Stimulated activated CD4-positive, alpha-beta T cell treated with anti-CD3 and anti-CD28 coated beads, Interleukin-15, amount 100 ng/mL, for 1 hour (primary cell): ENCODE measurements at places on chromosomes 3 and 15.

DNA sequence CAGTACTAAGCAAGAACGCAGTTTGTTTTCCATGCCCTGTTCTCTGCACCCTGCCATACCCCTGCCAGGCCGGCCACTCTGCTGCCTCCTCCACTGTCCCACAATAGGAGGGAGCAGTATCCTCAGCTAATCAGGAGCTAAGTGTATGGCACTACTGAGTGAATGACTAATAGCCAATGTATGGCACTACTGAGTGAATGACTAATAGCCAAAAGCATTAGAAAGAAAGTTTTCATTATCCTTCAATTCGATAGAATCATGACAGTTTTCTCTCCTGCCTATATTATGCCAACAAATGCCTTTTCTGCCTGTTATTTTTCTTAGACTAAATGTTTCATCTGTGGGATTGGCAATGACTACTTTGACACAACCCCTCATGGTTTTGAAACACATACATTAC lies 107.5 kb upstream of the CHRM5 start:
- DNase-seq = no peak

DNA sequence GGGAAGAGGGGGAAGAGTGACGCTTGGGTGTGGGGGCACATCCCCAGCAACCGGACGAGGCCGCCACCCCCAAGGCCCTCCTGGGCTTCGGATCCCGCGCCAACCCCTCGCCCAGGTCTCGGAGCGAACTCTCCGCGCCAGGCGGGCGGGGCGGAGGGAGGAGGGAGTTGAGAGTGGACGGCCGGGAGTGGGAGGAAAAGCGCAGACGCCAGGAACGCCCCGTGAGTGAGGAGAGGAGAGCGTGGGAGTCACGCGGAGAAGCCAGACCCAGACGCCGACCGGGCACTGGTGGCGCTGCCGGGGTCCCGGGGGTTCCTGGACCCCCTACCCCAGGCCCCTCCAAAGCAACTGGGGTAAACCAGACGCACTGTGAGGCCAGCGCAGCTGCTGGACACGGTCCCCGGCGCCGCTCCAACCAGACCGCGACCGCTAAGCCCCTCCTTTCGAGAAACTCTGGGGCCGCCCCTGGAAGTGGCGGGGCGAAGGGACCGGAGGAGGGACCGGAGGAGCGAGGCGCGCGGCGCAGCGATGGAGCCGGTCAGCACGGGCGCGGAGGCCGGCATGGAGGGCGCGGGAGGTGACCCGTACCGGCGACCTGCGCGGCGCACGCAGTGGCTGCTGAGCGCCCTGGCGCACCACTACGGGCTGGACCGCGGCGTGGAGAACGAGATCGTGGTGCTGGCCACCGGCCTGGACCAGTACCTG lies at the start of gene EFCC1:
EFCC1 (plus strand) TSS at position 204 of the 705 bp plus-strand sequence; CDS start at position 529, 325 bp downstream.
- DNase-seq = no peak

DNA sequence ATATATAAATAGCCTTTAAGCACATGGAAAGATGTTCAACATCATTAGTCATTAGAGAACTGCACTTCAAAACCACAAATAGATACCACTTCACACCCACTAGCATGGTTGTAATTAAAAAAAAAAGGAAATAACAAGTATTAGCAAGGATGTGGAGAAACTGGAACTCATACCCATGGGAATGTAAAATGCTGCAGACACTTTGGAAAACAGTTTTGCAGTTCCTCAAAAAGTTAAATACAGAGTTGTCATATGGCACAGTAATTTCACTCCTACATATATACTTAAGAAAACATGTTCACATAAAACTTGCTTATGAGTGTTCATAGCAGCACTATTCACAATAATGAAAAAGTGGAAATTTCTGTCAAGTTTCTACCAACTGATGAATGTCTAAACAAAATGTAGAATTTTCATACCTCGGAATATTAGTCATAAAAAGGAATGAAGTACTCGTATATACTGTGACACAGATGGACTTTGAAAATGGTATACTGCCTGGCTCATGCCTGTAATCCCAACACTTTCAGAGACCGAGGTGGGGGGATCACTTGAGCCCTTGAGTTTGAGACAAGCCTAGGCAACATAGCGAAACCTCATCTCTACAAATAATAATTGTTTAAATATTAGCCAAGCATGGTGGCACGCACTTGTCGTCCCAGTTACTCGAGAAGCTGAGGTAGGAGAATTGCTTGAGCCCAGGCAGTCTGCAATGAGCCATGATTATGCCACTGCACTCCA lies 28.1 kb downstream of the BCL2A1 start:
- no peak for DNase-seq

- DNase-seq = no peak
Observed at GRCh38 chr3:49626101-49626581, 48.0 kb upstream of the APEH start.

GRCh38 chr3:150961949-150962348 lies 10.6 kb downstream of the CLRN1 start:
- no peak for DNase-seq

- DNase-seq = no peak
Observed at GRCh38 chr3:194422188-194422587, 23.1 kb upstream of the GP5 start.

- DNase-seq = no peak
Observed at GRCh38 chr3:50630877-50631276, 13.9 kb downstream of the MAPKAPK3 start.

- DNase-seq = no peak
Observed at GRCh38 chr3:71168880-71169411, 414.6 kb downstream of the FOXP1 start.

DNA sequence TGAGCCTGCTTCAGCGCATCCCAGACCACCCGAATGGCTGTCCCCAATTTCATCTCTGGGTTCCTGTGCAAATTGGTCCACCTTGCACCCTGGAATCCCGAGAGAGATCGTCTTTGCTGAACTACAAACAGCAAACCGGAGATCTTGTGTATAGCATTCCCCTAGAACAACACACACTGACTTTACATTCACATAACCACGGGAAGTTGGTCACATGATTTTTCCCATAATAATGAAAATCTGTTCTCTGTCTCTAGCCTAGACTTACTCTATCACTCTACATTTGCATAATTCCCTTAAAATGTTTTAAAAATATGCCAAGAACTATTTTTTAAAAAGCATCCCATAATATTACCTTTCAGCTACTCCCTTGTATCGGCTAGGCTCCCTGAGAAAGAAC lies 34.6 kb downstream of the CTSH start:
- no peak for DNase-seq

DNA sequence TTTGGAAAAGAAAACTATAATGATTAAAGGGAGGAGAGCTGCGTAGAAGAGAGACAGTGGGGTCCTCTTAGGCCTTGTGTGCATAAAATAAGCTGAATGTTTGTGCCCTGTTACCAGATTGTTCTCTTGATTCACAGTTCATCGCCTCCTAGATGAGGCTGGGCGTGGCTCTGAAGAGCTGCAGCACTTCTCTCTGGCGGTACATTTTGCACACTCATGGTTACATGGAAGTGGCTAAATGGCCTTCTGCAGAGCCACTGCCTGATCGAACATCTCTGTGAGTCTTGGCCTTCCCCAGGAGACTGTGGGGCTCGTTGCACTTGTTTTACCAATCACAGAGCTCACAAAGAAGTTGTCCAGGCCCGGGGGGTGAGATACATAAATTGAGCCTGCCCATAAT lies 208.8 kb downstream of the GABRG3 start:
- DNase-seq = no peak

- no peak for DNase-seq
Observed at GRCh38 chr3:78736863-78737262, 1030.9 kb downstream of the ROBO1 start.

- DNase-seq = no peak
Observed at GRCh38 chr3:60594025-60594424, 657.2 kb downstream of the FHIT start.

DNA sequence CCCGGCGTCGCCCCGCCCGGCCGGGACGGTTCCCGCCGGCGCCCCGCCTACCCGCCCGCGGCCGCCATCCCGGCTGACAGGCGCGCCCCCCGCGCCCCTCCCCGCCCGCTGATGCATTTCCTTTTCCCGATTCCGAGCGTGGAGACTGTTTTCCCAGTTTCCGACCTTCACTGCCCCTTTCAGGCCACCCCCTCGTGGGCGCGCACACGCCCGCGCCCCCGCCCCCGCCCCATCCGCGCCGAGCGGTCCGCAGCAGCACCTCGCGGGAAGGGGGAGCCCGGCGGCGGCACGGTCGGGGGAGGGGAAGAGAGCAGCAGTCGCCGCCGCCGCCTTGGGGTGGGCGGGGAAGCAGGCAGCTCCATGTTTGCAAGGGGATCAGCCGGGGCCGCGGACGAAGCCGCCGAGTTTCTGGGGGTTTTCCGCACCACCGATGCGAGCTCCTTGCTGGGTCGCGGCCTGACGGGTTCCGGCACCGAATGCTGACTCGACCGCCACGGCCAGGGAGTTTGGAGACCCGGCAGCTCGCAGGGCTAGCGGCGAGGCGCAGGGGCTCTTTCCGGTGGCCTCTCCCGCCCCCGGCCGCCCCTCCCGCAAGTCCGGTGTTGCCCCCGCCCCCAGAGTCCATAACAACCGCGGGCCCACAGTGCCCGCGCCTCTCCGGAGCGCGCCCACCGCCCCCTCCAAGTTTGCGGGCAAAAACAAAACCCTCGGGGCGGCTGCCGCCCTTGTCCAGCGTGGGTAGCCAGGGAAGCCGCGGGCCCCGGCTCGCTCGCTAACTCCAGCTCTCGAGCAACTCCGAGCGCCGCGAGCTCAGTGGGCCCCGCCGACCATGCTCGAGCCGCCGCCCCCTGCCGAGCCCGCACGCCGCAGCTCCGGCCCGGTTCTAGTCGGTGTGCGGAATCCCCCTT lies 3.2 kb upstream of the SIN3A start:
- peak; percentile 70 for DNase-seq

- no peak for DNase-seq
Observed at GRCh38 chr3:4807381-4808280, 171.6 kb upstream of the BHLHE40 start.

GRCh38 chr3:53484984-53485383 lies 9.4 kb upstream of the CACNA1D start:
- DNase-seq = no peak

GRCh38 chr15:84831028-84831427 lies 13.9 kb downstream of the ALPK3 start:
- DNase-seq = no peak

DNA sequence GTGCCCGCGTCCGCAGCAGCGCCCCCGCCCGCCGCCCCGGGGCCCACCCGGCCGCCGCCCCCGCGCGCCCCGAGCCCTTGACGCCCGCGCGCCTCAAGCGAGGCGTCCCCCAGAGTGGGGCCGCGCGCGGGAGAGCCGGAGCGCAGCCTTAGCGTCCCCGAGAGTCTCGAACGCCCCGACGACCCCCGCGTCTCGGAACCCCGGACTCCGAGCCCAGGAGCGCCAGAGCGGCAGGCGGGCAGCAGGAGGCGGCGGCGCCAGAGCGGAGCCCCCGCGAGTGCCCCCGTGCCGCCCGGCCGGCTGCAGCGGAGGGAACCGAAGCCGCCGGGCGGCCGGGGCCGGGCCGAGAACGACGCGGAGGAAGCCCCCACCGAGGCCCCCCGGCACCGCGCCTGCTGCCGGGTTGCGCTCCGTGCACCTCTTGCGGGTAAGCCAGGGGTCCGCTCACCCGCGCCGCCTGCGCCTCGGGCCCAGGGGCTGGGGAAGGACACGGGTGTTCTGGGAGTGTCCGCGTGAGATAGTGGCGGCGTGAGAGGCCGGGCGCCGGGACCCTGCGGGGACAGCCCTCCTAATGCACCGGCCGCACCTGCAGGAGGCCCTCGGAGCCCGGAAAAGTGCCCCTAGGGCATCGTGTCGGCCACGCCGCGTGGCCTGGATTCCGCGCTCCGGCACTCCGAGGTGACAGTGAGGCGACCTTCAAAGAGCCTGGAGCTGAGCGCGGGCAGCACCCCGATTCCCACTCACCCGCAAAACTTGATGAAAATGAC lies 52.0 kb upstream of the ULK4 start:
- DNase-seq = peak; percentile 11

DNA sequence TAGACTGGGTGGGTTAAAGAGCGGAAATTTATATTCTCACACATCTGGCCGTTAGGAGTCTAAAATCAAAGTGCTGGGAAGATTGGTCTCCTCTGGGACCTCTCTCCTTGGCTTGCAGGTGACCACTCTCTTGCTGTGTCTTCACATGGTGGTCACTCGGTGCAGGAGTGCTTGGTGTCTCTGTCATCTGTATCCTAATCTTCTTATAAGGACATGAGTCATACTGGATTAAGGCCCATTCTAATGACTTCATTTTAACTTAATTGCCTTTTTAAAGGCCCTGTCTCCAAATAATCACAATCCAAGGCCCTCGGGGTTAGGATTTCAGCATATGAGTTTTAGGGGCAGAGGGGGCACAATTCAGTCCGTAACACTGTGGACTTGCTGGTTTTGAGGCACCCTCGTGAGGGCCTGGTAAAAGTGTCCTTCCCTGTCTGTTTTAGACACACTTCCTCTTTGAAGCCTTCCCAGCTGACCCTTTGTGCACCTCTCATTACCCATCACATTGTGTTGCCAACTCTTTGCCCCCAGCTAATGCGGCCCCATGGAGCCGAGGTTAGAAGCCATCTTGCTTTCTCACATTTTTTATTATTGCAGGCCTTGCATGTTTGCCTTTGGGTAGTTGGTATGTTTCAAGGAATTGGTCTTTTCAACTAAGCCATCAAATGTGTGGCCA lies 3.2 kb downstream of the XYLB start:
- DNase-seq = no peak

DNA sequence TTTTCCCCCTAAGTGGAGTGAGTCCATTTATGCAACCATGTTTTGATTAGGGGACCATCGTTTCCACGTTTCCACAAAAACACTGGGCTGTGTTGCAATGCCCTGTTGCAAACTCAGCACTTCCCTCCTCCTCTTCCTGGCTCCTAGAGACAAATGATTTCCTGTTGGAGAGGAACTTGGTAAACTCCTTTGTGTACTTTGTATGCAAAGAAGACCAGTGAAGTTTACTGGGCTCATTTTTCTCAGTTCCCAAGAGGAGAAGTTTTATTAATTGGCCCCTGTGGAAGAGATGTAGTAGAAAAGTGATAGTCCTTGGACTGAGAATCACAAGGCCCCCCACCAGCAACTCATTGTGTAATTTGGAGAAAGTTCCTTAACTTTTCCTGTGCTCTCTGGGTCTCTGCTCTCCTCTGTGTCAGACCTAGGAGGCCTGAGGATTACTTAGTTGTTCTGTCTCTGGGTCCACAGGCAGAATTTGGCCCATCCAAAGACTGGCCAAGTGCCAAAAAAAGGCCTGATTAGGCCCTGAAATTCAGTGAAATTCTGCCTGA lies 95.0 kb downstream of the ATG7 start:
- no peak for DNase-seq

GRCh38 chr15:36926427-36926825 lies 173.9 kb downstream of the MEIS2 start:
- DNase-seq = no peak

GRCh38 chr3:44530911-44531310 lies 24.1 kb upstream of the ZKSCAN7 start:
- no peak for DNase-seq

GRCh38 chr15:68851971-68852370 lies 31.3 kb upstream of the ANP32A start:
- no peak for DNase-seq
